Vagina (tissue), 2 donors: ENCODE measurements at places on chromosomes 5 and 9.

DNA sequence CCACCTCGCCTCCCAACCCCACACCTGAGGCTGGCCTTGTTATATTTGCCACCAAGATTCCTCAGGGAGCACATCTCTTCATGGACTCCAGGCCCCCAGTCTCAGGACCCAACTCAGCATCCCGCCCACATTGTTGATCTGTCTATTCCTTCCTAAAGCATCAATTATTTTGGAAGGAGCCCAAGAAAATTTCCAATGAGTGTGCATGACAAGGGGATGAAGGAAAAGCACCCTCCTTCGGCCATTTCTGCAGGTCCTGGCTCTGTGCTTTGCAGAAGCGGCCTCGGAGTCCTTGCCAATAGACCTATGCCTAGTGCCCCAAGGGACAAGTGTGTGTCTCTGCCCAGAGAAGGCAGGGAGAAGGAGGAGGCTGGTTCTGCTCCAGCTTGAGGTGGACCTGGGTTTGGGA, 273.2 kb downstream of the GADD45G start:
- DNase-seq = no peak

- DNase-seq = no peak
Observed at GRCh38 chr5:125891061-125891725, 532.0 kb upstream of the GRAMD2B start.

DNA sequence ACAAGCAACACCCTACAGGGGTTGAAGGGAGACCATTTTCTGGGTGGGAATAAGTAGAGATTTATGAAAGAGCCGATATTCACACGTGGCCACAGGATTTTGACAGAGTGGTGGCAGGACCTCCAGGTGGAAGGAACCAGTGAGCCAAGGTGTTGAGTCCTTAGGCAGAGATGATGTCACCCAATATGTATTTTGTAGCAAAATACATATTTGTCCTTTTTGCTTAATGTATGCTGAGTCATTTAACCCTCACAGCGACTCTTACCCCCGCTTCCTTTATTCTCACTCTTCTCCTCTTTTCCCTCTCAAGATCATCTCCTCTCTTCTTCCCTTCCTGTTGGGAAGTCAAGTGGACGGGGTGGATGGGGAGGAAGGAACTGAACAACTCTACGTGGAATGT, 215.7 kb upstream of the S1PR3 start:
- DNase-seq = no peak

DNA sequence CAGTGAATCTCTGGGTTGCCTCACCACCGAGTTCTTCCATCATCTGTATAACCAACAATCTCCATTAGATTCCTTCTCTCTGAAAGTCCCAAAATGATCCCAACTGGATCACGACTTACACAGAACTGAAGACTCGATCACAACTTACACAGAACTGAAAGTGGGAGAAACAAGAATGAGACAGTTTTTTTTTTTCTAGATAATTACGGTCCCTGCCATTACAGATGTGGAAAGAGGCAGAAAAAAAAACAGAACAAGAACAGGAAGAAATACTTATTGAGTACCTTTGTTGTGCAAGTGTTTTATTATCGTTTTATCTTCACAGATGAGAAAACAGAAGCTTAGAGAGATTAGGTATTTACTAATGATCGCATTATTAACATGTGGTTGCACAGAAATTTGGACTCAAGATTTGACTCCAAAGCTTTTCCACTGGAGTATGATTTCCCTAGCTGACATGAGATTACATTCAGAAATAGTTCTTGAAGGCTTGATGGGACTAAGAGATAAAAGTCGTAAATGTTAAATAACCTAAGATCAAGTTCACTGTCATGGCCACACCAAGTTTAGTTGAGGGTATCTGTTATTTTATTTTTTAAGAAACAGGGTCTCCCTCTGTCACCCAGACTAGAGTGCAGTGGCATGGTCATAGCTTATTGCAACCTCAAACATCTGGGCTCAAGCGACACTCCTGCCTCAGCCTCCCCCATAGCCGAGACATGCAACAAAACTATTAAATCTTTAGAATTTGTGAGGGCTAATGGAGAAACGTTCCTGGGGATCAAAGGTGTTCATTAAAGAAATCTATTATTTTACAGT, 8.9 kb downstream of the PLK2 start:
- no peak for DNase-seq

GRCh38 chr9:132200706-132201105, 38.8 kb downstream of the NTNG2 start:
- no peak for DNase-seq

GRCh38 chr5:2866662-2867372, 115.3 kb upstream of the IRX2 start:
- DNase-seq = no peak

GRCh38 chr5:111993242-111993641, 236.2 kb upstream of the NREP start:
- DNase-seq = no peak

GRCh38 chr5:75324791-75325190, 12.2 kb upstream of the HMGCR start:
- DNase-seq = no peak

DNA sequence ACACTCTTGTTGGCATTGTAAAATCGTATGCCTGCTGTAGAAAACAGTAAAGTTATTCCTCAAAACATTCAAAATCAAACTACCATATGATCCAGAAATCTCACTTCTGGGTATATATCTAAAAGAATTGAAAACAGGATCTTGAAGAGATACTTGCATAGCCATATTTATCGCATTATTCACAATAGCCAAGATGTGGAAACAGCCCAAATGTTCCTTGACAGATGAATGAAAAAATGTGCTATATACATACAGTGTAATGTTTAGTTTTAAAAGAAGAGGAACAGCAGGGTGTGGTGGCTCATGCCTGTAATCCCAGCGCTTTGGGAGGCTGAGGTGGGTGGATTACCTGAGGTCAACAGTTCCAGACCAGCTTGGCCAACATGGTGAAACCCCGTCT, 234.1 kb upstream of the DAB2 start:
- DNase-seq = no peak

- DNase-seq = no peak
Observed at GRCh38 chr5:131795879-131796792, 681 bp downstream of the FNIP1 start.

DNA sequence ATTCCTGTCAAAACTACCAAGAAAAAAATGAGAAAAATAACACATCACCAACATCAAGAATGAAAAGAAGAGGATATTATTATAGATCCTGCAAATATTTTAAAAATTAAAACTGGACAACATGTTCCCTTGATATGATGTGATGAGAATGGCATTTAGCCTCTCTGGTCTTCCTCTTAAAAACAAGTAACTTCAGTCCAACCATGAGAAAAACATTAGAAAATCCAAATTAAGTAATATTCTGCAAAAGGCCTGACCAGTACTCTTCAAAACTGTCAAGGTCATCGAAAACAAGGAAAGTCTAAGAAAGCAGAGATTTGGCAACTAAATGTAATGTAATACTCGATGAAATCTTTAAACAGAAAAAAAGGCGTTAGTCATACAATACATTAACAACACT, 167.1 kb upstream of the SNX2 start:
- DNase-seq = no peak

- DNase-seq = no peak
Observed at GRCh38 chr9:136589766-136590763, 44.2 kb upstream of the NOTCH1 start.

GRCh38 chr9:124260769-124261603, 3.2 kb downstream of the NEK6 start:
- no peak for DNase-seq

DNA sequence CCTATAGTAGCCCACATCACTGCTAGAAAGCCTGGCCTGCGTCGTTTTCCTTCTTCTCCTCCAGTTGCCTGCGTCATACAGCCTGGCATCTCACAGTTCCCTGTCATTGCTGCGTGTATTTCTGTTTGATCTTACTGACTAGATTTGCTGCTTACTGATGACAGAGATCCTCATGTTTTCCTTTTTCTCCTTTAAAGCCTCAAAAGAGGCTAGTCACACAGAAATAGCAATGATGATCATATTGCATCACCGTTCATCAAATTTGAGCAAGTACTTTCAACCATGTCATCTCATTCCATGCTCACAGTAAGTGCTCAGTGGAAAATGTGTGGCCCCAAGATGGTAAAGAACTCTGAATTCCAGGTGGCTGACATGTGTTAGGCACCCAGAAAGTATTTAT, 76.8 kb downstream of the MVB12B start:
- DNase-seq = no peak

DNA sequence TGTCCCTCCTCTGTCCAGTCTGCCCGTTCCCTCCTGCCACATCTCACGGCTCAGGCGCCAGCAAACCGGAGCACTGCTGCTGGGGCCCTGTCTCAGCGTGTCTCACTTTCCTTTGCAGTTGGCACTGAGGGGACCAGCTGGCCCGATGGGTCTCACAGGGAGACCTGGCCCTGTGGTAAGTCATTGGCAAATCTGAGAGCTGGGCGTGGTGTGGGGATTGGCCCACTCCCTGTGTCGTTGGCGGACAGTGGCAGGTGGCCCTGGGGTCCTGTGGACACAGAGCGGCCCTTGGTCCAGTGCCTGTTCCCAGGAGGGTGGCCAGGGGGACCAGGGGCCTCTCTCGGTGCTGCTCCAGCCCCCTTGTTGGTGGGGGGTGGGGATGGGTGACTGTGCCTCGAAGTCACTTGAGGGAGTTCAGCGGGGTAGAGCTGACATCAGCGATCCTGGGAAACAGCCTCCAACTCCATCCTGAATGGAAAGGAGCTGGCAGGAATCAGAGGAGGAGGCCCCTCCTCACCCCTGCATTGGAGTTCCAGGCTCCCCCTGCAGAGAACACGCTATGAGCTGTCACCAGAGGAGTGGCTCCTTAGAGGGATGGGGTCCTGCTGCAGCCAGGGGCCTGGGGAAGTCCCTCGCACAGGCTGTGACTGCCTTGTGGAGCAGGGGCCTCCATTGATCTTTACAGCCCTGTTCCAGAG, 111.0 kb downstream of the COL5A1 start:
- no peak for DNase-seq

GRCh38 chr9:133960568-133961129, 31.5 kb downstream of the VAV2 start:
- no peak for DNase-seq

- DNase-seq = peak; percentile 80
Observed at GRCh38 chr5:168747987-168748777, 169.0 kb upstream of the PANK3 start.

DNA sequence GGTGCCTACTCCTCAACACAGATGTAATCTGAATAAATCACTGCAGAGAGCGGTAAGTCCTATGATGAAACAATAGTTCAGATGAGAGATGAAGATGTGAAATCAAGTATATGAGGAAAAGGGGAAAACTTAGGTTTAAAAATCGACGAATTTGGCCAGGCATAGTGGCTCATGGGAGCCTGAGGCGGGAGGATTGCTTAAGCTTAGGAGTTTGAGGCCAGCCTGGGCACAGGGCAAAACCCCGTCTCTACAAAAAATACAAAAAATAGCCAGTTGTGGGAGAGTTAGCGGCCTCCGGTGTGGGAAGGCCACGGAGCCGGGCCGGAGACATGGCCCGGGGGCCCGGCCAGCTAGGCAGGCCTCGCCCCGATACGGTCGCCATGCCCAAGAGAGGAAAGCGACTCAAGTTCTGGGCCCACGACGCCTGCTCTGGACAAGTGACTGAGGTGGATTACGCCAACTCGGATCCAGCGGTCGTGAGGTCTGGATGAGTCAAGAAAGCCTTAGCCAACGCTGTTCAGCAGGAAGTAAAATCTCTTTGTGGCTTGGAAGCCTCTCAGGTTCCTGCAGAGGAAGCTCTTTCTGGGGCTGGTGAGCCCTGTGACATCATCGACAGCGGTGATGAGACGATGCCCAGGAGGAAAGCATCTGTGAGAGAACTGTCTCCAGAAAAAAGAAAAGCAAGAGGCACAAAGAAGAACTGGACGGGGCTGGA, 62.8 kb upstream of the SUB1 start:
- DNase-seq = no peak

- no peak for DNase-seq
Observed at GRCh38 chr9:129972816-129973215, 70.2 kb downstream of the FNBP1 start.

- DNase-seq = no peak
Observed at GRCh38 chr9:6098431-6098830, 83.0 kb upstream of the RANBP6 start.

DNA sequence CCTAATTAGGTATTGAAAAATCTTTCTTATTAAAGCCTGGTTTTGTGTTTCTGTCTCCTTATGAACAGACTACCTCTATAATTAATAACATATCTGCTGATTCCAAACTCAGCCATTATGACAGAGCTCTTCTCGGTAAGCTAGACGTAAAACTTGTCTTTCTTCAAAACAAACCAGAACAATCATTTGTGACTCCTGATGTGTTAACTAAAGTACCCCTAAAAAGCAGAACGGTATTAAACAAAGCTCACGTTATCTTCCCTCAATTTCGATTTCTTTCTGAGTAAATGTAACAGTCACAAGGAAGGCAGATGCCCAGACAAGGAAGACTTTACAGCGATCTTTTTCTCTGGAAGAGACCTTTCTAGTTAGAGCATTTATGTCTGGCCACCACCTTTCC, 1.8 kb downstream of the SEMA5A start:
- DNase-seq = no peak

- no peak for DNase-seq
Observed at GRCh38 chr5:178341091-178341850, 108.7 kb upstream of the PHYKPL start.

GRCh38 chr9:70006306-70006705, 37.3 kb upstream of the MAMDC2 start:
- DNase-seq = no peak

GRCh38 chr9:121870271-121870670, 218.8 kb downstream of the DAB2IP start:
- DNase-seq = peak; percentile 55

DNA sequence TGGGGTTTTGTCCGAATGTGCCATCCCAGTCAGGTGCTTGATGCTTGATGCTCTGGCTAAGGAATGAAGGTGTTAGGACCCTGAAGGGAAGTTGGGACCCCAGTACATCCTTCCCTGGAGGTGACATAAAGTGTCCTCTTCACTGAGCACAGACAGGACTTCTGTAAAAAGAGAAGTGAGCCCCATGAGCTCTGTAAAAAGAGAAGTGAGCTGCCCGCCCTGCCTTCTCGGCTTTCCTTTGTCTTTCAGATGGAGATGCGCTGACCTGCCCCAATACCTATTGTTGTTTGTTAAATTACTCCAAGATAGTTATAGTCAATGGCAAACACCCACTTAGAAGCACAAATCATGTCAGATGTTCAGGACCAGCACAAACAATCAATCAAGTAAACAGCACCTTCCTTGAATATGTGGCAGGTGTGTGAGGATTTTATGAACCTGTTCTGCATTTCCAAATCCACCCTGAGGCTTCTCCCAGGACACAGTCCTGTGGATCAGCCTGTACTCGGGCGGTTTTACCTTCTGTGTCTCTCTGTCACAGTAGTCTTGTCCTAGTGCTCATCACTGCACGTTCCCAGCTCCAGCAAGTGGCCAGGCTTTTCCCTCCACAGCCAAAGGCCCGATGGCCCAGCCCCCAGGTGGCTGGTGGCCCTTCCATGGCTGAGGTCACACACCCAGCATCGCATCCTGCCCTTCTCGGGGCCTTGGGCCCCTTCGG, 191.4 kb downstream of the MTRR start:
- DNase-seq = no peak

GRCh38 chr9:114046237-114046755, 31.8 kb downstream of the AMBP start:
- no peak for DNase-seq

- DNase-seq = peak; percentile 94
Observed at GRCh38 chr5:87267574-87268125, at the start of gene RASA1. RASA1 (plus strand) TSS chr5:87267883; CDS start chr5:87268452, 569 bp downstream.
